ENCODE measurements at places on chromosomes 4 and X. TPM values are rescaled to one million over a fixed set of nuclear protein-coding genes. Genes with fewer than 3 reads are reported as not detected.

The DDX60 gene
- 7.1 TPM for total RNA-seq

GRCh38 chr4:163562496-163562895 is 68.0 kb downstream of the TMA16 start:
- no peak overlapping the region for H3K4me3 ChIP-seq
- peaks cover 2% of the 10 kb centered on the region for H3K36me3 ChIP-seq
- peaks cover 53% of the 10 kb centered on the region for H3K27me3 ChIP-seq

DNA sequence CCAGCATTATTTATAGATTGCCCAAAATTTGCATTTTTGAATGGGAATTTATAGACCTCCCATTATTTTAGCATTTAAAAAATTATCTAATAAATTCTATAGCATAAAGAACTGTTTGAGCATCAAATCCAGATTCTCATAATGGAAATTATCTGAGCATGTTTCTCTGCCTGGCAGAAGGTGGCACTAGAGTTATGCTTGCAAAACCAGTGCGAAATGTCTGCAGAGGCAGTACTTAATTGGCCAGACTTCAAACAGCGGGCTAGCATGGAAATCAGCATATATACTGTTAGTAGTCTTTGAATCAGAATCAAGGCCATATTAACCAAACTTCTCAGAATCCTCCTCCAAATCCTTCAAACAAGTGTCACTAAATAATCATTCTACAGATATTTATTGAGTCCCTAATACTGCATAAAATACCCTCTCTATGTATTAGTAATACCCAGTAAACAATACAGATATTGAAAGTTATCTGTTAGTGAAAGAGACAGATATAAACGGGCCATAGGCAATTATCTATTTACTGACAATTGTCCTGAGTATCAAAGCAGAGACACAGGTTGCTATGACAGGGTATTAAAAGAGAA is 78.7 kb upstream of the DCLK2 start:
- H3K27ac ChIP-seq = no peak overlapping the region
- peaks cover 51% of the 10 kb centered on the region for H3K4me1 ChIP-seq
- no peak overlapping the region for H3K4me3 ChIP-seq
- H3K36me3 ChIP-seq = no peaks in the 10 kb centered on the region

GRCh38 chrX:104288269-104288668 is 33.5 kb upstream of the ESX1 start:
- H3K4me3 ChIP-seq = no peak overlapping the region
- no peak overlapping the region for H3K27ac ChIP-seq
- no peaks in the 10 kb centered on the region for H3K36me3 ChIP-seq
- H3K27me3 ChIP-seq = peaks cover 2% of the 10 kb centered on the region

The STK26 gene
- total RNA-seq = 17.9 TPM

- no peak overlapping the region for H3K27ac ChIP-seq
- DNase-seq = no peak
- H3K4me1 ChIP-seq = peaks cover 3% of the 10 kb centered on the region
Observed at GRCh38 chrX:56802428-56802827, 73.4 kb downstream of the NBDY start.

GRCh38 chr4:136900696-136901095 is 631.6 kb downstream of the PCDH18 start:
- no peak for DNase-seq
- no peak overlapping the region for H3K27ac ChIP-seq
- H3K4me1 ChIP-seq = no peaks in the 10 kb centered on the region
- H3K36me3 ChIP-seq = no peaks in the 10 kb centered on the region
- H3K4me3 ChIP-seq = no peak overlapping the region

GRCh38 chrX:38868941-38869401 is 67.7 kb downstream of the MID1IP1 start:
- H3K4me3 ChIP-seq = no peak overlapping the region
- H3K36me3 ChIP-seq = no peaks in the 10 kb centered on the region
- DNase-seq = no peak
- H3K4me1 ChIP-seq = peaks cover 33% of the 10 kb centered on the region

GRCh38 chr4:176726803-176727202 is 65.9 kb downstream of the VEGFC start:
- no peak for DNase-seq
- H3K27ac ChIP-seq = peak overlapping the region; percentile 25
- H3K4me1 ChIP-seq = peaks cover 16% of the 10 kb centered on the region
- H3K4me3 ChIP-seq = no peak overlapping the region
- no peaks in the 10 kb centered on the region for H3K27me3 ChIP-seq

GRCh38 chr4:189802884-189803283 is 137.8 kb upstream of the FRG1 start:
- H3K4me1 ChIP-seq = no peaks in the 10 kb centered on the region
- H3K27ac ChIP-seq = no peak overlapping the region
- no peak for DNase-seq
- no peaks in the 10 kb centered on the region for H3K27me3 ChIP-seq
- H3K4me3 ChIP-seq = no peak overlapping the region
- no peaks in the 10 kb centered on the region for H3K36me3 ChIP-seq

- no peak for DNase-seq
- no peaks in the 10 kb centered on the region for H3K36me3 ChIP-seq
- peaks cover 16% of the 10 kb centered on the region for H3K4me1 ChIP-seq
- H3K27ac ChIP-seq = peak overlapping the region; percentile 91
- H3K27me3 ChIP-seq = no peaks in the 10 kb centered on the region
Observed at GRCh38 chrX:18855919-18856644, 127.8 kb downstream of the PHKA2 start.

The PNMA5 gene
- not detected for total RNA-seq

- peaks cover 2% of the 10 kb centered on the region for H3K4me1 ChIP-seq
- H3K27ac ChIP-seq = no peak overlapping the region
- no peaks in the 10 kb centered on the region for H3K27me3 ChIP-seq
- no peaks in the 10 kb centered on the region for H3K36me3 ChIP-seq
- no peak overlapping the region for H3K4me3 ChIP-seq
- no peak for DNase-seq
Observed at GRCh38 chr4:181416966-181417365, 826.2 kb upstream of the TENM3 start.
